ENCODE measurements at places on chromosomes 16 and 17.

GRCh38 chr17:51818777-51819176, 339.7 kb downstream of the CA10 start:
- DNase-seq, result no peak

DNA sequence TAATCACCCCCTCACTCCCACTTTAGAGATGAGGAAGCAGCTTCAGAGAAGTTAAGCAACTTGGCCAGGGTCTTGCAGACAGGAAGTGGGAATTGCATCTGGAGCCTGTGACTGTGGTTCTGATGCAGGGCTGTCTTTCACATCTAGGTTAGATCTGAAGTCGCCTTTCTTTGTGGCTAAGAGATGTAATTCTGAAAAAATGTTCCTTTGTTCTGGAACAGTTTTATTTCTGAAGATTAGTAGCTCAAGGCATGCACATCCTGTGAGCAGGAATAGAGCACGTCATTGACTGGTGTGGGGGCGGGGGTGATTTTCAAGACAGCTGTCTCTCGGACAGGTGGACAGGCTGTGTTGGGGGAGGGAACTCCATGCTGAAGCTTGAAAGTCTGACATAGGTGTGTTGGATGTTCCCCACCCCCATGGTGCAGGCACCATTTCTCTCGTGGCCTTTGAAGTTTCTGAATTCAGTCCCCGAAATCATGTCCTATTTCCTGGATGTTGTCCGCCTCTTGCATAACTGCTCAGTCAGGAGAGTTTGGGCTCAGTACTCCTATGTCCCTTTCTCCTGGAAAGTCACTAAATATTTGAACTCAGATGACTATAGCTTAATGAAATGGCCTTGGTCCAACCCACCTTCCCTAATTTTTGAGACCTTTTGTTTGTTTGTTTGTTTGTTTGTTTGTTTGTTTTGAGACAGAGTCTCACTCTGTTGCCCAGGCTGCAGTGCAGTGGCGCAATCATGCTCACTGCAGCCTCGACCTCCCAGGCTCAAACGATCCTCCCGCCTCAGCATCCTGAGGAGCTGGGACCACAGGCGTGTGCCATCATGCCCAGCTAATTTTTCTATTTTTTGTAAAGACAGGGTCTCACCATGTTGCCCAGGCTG, 21.0 kb upstream of the HERPUD1 start:
- DNase-seq, result peak; percentile 88

- DNase-seq, result no peak
Observed at GRCh38 chr17:50935221-50935995, 69.3 kb upstream of the TOB1 start.

- no peak for DNase-seq
Observed at GRCh38 chr17:56678249-56679114, 85.0 kb downstream of the NOG start.

DNA sequence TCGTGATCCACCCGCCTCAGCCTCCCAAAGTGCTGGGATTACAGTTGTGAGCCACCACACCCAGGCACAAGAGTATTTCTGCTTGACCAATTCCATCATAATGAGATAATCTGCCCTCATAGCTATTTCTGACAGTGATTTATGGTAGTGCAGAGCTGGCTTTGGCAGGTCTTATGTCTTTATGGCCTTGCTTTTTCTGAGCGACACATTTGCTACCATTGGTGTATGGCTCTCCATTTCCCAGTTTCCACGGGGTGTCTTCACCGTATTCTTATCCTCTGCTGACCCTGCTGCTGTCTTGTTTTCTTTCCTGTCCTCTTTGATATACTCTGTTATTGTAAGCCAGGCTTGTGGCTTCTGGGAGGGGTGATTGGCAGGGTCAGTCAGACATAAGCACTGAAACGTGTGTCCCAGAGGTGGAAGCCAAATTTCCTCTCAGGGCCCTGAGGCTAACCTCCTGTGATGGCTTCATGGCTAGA, 161.1 kb upstream of the TBX2 start:
- DNase-seq, result no peak
